Stimulated activated CD8-positive, alpha-beta memory T cell treated with anti-CD3 and anti-CD28 coated beads, Interleukin-7, amount 100 ng/mL, for 1 hour (primary cell): ENCODE measurements at places on chromosomes 3 and 15.

- DNase-seq: no peak
Measured at GRCh38 chr15:66820481-66821176, 118.6 kb downstream of the SMAD6 start.

DNA sequence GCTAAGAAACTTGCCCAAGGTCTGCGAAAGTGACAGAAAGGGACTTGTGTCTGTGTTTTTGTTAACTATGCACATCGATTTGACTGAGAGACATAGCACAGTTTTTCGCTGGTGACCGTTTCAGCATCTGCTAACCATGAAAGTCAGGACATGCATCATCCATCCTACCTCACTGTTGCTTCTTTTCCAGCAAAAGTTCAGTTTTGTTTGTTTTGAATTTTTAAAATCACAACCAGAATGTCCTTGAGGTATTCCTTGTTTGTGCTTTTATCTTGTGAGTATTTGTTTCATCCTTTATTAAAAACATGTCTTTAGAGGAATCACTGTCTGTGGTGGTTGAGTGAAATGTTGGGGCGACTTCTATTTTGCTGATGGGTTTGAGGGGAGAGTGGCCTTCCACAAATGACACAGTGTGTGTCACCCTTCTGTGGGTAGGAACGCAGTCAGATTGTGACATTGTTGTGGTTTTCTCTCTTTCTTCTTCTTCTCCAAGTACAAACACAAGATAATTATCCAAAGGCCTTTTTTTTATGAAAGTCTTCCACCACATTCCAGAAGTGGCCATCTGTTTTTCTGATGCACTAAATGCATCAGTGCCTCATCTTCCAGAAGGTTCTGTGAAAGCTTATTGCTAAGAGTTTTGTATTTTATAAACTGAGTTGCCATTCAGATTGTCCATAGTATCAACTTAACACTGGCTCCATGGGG is 214.4 kb upstream of the NR2E3 start:
- DNase-seq: no peak

DNA sequence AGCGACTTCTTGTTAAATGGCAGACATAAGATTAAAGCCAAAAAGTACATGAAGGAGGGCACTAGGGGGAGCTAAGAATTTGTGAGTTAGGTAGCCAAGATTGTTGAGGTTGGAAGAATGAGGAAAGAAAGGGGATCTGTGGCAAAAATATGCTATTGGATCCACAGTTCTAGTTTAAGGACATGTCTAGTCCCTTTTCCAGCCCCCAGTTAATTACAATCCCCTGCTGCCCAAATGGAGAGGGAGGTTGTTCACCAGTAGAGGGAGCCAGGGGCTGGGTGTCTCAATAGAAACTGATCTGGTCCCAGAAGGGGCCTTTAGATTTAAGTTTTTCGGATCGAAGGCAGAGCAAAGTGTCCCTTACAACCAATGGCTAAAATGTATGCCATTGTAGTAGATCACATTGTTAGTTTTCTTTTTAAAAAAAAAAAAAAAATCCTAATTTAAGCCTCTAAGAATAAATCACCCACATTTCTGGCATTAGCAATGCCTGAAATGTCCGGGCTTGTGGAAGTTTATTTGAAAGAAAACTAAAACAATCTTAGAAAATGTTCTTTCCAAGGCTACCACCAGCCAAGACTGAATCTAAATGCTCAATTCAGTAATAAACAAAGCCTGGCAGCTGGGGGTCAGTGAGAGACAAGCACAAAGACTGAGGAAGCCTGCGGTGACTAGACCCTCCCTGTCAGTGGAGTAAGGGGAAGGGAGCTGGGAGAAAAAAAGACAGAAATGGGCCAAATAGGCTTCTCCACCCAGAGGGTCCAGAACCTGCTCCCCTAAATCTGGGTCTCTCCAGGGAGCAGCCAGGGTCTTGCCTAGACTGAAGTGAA is 7.1 kb downstream of the COL8A1 start:
- DNase-seq: no peak

GRCh38 chr3:16332904-16333426 is 68.0 kb downstream of the OXNAD1 start:
- no peak for DNase-seq

DNA sequence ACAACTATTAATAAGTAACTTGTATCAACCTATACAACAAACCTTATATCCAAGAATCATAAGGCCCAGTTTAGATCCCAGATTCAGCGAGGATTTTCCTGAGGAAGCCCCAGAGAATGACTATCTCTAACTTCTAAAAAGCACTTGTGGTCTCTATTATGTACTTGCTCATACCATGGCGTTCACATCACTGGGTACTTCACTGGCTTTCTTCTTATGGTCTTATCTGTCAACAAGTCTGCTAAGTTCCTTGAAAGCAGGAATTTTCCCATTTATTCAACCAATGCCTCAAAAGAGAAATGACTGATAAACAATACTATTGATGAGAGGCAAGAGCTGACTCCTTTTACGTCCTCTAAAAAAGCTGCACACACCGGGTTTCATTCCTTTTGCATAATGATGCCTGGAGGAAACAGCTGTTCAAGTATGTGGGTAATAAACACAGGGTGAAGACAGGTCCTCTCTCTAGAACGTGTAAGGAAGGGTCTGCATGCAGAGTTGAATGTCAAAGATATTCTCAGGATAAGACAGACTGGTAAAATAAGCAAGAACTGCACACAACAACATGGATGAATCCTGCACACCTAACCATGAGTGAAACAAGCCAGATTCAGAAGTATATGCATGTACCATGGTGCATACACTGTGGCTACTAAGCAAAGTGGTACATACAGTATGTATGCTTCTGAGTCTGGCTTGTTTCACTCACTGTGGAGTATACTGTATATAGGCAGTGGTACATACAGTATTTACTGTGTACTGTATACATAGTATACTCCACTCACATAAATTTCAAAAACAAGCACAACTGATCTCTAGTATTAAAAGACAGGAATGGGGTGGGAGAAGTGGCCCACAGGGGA is 408.7 kb downstream of the SHQ1 start:
- DNase-seq: no peak

DNA sequence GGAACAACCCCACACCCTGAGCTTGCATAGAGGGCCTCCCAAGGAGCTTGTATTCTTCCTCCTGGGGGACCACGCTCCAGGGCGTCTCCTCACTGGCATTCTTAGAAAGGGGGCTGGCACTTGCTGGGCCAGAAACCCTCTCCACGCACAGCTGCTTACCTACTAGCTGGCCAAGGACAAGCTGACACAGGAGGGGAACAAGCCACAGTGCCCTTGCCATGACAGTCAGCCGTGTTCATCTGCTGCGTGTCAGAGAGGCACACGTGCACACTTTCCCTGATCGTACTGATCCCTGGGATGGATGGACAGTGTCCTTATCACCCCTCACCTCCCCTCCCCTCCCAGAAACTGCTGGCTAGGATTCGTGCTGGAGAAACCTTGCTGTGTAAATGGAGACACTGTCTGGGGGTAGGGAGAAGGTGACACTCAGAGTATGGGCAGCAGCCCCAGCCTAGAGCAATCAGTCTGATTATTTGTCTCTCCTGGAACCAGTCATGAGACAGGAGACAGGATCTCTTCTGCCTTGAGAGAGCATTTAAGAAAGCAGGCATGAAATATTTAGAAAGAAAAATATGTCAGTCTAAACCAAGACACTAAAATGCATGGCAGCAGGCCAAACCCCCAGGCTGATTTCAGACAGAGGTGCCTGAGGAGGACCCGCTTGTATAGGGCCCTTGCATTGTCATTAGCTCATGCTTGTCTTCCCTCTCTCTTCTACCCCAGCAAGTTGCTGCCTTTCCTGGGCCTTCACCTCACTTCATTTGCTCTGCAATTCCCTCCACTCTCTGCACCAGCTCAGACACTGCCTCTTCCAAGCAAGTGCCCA is 311.8 kb upstream of the TRIM42 start:
- no peak for DNase-seq

DNA sequence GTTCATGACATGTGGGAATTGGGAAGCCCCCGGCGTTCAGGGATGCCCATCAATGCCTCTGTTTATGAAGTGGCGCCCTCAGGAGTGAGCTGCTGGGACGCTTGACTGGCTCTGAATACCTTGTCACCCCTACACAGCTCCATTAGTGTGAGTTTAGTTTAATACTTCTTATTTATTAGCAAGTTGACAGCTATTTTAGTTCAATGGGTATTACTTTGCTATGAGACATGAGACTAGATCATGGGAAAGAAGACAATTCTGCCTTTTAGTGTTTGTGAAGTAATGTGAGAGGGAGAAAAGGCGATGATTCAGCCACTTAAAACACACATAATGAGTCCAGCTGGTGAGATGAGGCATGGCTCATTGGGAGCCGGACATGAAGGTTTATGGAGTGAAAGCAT is 678.5 kb downstream of the NR2F2 start:
- DNase-seq: no peak

DNA sequence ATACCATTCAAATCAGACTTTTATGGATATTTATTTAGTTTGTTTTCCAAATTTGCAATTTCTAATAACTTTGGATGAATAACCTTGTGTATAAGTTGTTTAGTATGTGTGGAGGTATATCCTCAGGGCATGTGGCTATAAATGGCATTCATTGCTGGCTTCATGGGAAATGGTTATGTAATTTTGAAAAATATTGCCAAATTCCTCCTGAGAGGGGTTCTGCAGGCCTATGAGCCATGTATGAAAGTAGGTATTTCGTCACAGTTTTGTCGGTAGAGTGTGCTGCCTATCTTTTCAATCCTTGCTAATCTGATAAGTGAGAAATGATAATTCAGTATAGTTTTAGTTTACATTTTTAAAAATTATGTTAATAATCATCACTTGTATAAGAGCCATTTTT is 256.4 kb upstream of the ZNF385D start:
- no peak for DNase-seq

- no peak for DNase-seq
Measured at GRCh38 chr15:79965846-79966630, 5.0 kb downstream of the BCL2A1 start.

DNA sequence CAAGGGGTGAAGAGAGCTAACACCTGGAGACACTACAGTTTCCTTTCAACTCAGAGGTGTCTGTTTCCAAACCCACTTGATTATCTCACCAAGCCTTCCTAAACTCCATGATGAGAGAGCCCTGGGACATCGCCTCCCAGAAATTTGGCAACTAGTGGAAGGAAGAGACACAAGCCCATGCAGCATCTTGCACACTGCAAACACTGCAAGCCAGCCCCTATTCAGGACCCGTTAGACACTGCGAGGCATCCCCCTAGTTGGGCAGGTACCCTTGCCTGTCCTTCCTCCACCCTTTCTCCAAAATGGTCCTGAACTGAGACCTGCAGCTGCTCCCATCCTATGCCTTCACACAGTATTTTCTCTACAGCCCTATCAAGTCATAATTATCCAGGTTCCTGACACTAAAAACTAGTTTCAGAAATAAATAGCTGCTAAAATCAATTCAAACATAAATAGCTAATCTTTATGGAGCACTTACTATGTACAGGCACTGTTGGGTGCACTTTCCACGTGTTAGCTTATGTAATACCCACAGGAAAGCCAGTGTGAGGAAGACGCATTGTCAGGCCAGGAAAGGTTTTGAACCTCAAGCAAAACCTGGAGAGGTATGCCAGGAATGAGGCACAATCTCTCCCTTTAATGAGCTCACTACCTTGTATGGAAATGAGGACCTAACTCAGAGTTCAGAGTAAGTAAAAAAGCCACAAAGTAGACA is 2.8 kb downstream of the MAGI1 start:
- DNase-seq: no peak

GRCh38 chr3:50490424-50490823 is 13.0 kb downstream of the CACNA2D2 start:
- no peak for DNase-seq

DNA sequence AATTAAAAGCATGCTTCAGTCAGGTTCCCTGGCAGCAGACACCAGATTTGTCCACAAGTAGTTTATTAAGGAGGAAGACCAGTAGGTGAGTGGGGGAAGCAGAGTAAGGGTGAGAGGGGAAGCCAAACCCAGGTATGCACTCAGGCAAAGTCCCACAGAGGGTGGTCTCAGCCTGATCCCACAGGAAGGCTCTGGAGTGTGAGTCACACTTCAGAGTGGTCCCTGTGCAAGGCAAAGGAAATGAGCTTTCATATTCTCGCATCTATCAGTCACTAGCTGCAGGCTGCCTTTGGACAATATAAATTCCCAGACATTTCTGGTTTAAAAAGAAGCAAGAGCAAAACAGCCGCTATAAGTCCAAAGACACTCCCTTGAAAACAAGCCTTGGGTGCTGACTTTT is 78.5 kb downstream of the TRANK1 start:
- no peak for DNase-seq

DNA sequence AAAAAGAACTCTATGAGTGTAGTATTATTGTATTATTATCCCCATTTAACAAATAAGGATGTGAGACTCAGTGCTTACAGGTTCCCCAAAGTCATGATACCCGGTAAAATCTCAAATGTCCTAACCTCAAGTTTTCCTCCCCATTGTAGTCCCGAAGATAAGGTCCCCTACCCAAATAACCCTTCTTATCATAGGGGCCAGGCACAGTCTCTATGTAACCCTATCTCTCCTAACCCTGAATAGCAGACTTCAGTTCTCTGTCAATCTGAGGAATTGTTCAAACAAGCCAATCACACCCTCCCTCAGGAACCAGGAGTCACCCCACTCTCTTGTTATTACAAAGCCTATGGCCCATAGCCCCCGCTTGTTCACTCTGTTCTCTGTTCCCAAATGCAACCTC is 10.5 kb upstream of the SUSD5 start:
- no peak for DNase-seq

DNA sequence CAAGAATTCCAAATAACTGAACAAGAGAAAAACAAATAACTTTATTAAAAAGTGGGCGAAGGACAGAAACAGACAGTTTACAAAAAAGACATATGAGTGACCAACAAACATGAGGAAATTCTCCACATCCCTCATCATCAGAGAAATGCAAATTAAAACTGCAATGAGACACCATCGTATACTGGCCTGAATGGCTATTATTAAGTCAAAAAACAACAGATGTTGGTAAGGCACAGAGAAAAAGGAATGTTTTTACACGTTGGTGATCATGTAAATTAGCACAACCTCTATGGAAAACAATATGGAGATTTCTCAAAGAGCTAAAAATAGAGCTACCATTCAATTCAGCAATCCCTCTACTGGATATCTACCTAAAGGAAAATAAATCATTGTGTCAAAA is 1260.4 kb upstream of the ALCAM start:
- DNase-seq: no peak

DNA sequence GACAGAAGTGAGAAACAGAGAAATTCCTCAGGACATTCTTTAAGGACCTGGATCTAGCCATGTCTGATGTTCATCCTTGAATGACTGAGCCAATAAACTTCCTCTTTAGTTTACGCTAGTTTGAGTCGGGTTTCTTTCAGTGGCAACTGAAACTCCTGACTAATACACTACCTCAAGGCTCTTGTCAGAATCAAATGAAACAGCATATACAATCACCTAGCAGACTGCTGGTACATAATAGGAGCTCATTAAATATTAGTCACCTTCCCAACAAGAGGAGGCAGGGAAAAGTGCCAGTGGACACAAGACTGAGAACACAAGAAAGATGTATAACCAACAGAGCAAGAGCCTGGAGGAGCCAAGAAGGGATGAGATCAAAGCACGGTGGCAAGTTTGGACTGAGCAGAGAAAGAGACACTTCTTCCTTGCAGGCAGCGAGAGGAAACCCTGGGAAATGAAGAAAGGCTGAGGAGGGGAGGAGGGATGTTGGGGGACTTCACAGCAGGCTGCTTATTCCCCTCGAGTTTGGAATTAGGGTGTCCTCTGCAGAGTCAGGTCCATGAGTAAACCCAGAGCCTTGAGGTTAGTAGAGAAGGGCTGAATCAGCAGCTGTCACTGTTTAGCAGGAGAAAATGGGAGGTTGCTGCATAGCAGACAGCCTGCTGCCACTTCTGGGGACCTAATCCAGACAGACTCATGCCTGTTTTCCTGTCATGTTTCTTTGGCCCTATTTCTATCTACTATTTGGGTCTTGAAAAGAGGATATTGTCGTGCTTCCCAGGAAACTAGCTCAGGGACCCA is 73.3 kb downstream of the MRPL46 start:
- no peak for DNase-seq
